Peyer's patch (tissue), 4 donors: ENCODE measurements at places on chromosomes 1 and 21. TPM values are rescaled to one million over a fixed set of nuclear protein-coding genes. Genes with fewer than 3 reads are reported as not detected.

DNA sequence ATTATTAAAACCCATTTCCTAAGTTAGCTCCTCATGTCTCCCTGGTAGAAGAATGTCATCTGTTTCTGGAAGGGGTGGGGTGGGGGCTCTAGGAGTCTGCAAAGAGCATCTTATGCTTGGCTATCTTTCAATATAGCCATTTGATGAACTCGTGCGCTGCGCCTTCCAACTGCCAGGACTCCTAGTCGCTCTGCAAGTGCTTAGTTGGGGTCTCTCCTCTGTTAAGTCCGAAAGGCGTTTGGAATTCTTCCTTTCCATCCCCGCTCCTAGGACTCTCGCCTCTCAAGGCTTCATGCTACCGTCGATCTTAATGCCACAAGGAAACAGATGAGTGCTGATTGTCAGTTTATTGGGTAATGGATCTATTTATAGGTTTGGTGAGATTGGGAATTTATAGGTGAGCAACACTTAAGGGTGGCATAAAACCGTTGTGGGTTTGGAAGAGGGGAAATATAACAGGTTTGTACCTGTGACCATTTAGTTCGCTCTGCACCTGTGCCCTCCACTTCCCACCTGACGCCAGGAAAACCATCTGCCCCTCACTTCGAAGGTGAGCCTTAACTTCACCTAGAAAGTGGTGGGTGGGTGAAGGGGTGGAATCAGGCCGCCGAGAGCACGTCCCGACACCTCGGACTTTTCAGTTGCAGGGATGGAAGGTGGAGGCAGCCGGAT, 1.1 kb downstream of the KCNH1 start:
- no peak for DNase-seq

GRCh38 chr21:41678016-41678923, 88.6 kb downstream of the RIPK4 start:
- peak; percentile 76 for DNase-seq

GRCh38 chr21:37452227-37452626, 85.7 kb downstream of the DYRK1A start:
- DNase-seq = no peak

Gene RAP1GAP
- 65.3 TPM for total RNA-seq

GRCh38 chr1:155166471-155167165, 6.5 kb downstream of the KRTCAP2 start:
- peak; percentile 54 for DNase-seq

Gene C1QC
- total RNA-seq = 37.2 TPM

Gene IVL
- not detected for total RNA-seq
